ENCODE measurements at places on chromosomes 1 and 21.
A peak's percentile ranks its signal among the peaks of the same experiment; 100 is the strongest.

- no peak for DNase-seq
Measured at GRCh38 chr1:66294707-66295370, 239.1 kb upstream of the SGIP1 start.

DNA sequence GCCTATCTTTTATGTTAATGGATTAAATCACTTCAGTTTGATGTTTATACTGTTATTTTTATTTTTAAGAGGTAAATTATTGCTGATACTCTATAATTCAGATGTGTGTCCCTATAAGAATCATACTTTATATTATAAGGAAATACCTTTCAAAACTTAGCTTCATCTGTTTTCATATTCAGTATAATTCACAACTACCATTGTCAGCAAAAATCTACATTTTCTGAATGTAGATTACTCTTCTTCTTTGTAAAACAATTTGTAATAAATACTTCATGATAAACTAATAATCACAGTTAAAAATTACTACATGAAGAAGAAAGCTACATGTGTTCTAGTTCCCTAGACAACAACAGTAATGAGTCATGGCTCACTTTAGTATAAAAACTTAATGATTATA is 115.4 kb upstream of the SERTAD4 start:
- no peak for DNase-seq

DNA sequence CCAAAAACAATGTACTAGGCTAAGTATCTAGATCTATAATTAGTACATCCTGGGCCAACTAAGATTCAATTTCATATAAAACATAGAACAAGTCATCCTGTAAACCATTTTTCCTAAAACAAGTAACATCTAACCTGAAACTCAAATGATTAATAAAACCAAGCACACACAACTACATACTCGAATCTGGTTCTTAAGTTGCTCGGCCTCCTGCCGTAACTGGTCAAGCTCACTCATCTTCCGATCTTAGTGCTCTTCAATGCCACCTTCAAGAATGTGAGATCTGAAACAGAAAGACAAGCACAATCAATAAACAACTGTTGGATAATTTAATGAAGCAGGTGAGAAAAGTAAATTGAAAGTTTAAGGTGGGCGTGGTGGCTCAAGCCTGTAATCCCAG is 46.9 kb upstream of the NADK start:
- no peak for DNase-seq

- DNase-seq, result peak; percentile 17
Measured at GRCh38 chr1:232995189-232995588, 44.8 kb downstream of the NTPCR start.

DNA sequence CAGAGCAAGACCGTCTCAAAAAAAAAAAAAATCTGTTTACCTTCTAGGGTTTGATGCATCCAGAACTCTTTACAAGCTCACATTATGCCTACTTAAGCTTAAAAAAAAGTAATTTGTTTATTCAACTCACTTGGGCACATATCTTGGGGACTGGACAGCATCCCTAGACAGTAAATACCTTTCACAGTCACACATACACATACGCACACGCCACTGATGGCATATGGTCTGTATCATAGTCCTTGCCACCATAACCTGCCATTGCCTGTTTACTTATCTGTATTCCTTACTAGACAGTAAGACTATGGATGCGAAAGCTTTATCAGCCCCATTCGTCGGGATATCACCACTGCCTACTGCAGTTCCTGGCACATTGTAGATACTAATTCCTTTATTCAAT is 446.3 kb upstream of the RGS18 start:
- no peak for DNase-seq

DNA sequence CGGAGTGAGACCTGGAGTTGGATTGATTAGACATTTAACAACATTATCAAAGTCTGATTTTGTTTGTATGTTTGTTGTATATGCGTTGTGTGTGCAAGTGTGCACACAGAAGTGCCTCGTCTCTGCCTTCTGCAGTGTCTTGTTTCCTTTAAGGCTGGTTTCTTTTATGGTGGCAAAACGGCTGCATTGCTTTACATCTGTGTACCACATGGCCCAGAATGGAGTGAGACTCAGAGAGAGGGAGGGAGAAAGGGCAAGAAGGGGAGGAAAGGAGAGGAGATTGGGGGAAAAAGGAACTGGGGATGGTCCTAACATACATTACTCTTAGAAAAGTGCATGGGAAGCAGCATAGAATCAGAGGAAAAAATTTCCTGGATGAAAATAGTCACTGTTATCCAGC is 99.7 kb upstream of the WLS start:
- no peak for DNase-seq

Measured in endodermal cell (in vitro differentiated cells).